ENCODE measurements at places on chromosomes 3 and 15.

GRCh38 chr3:66554178-66554577, 53.4 kb upstream of the LRIG1 start:
- DNase-seq = no peak

DNA sequence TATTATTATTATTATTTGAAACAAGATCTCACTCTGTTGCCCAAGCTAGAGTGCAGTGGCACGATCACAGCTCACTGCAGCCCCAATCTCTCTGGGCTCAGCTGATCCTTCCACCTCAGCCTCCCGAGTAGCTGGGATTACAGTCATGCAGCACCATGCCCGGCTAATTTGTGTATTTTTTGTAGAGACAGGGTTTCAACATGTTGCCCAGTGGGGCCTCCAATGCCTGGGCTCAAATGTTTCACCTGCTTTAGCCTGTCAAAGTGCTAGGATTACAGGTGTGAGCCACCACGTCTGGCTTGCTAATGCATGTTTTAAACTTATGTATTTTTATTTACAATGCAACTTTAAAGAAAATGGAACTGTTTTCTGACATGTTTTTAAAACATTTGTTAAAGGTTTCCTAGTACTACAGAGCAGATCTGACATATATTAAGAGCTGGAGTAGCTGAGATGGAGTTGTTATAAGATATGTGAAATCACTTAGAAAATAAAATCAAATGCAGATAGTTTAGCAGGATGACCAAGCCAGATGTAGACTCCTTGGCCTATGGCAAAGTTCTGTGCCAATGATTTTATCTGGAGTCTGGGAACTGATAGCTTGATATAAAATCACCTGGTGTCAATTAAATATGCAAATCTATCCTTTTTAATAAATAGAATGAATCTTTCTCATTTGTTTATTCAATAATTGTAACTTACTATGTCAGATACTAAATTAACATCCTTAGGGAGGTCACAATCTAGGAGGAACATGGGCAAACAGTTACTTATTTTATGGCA, 310.1 kb upstream of the NAALADL2 start:
- DNase-seq = no peak

DNA sequence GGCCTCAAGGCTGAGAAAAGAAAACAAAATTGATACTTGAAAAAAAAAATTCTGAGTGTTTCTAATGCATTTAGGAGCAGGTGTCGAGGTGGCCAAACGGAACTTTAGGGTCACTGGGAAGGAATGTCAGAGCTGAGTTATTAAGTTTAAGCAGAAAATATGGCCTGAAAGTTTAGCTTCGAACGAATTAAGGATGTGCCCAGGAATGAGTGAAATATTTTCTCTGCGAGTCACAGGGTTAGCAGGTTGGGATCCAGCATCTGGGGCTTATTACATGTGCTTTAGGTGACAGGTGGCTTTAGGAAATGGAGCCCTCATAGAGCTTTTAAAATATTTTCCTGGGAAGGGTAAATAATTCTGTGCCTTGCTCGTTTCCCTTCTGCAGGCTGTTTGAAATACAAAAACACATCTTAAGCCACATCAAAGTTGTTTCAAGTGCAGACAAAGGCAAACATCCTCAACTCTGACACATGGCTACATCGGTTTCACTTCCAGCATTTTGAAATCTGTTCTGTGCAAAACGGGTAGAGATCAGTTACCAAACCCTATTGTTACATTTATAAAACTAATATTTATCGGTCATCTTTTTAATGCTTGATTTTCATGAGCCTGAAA, 143.1 kb upstream of the ARRDC4 start:
- no peak for DNase-seq

DNA sequence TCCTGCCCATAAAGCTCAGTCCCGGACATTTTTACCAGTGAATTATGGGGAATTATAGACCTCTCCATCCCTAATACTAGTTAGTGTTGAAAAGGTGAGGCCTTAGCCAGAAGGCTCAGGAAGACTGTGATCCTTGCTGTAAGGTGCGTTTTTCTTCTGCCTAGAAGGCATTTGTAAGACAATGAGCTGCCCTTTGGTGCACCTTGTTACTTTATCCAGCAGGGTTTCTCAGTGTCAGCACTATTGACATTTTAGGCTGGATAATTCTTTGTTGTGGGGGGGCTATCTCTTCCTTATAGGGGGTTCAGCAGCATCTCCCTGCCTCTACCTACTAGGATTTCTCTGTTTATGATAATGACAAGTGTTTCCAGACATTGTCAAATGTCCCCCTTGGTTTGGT, 108.1 kb upstream of the ABHD17C start:
- peak; percentile 27 for DNase-seq

DNA sequence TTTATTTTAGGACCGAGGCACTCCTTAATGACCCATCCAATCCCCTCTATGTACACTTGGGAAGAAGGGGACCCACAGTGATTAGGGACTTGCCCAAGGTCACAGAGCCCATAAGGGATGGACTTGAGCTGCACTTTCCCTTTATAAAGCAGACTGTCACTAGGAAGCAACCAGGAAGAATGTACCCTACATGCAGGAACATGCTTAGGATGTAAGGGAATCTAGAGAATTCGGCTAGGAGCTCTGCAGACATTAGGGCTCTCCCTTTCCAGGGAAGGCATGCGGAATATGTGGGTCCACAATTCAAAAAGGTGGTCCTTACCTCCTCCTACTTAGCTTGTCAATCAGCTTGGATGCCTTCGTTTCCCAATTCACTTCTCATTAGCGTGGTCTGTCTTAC, 78.7 kb downstream of the TMEM266 start:
- no peak for DNase-seq

- no peak for DNase-seq
These were observed 13.8 kb downstream of the DENND4A start for GRCh38 chr15:65778269-65778668.

GRCh38 chr3:86147119-86147518, 843.8 kb downstream of the VGLL3 start:
- DNase-seq = peak; percentile 31

DNA sequence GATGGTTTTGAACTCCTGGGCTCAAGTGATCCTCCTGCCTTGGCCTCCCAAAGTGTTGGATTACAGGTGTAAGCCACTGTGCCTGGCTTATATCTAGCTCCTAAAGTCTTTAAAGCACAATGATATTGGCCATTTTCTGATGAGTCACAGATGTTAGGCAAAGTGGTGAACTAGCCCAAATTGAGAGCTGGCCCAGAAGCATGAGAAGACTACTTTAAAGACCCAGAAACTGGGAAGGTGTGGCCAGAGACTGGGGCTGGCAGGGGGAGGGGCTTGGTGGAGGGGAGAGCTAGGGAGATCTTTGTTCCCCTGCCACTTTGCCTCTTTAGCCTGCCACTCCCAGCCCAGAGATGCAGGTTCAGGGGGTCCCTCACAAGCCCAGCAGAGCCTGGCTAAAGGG, 21.6 kb downstream of the CHRNA3 start:
- DNase-seq = no peak

DNA sequence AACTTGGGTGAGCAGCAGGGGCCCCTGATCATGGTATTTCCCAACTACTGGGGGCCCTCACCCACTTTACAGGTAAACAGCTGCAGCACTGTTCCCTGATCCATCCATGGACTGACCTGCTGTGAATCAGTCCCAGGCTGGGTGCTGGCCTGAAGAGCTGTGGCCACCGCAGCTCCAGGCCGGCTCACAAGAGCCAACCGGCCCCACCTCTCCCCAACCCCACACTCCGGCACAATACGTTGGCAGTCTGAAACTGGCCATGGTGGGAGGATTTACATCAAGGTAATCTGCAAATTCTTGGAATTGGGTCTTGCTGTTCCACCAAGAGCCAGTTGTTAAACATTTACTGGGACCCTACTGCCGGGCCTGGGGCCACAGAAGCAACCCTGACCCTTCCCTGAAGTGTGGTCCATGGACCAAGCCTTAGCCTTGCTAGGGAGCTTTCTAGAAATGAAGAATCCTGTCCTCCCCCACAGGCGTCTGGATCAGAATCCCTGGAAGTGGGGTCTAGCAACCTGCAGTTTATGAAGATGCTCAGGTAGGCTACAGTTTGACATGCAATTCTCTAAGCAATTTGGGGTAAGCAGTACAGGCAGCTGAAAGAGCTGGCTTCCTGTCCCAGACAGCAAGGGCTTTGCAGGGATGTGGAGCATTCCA, 3.7 kb downstream of the SLC6A20 start:
- no peak for DNase-seq

- DNase-seq = no peak
These were observed 3.7 kb downstream of the RAF1 start for GRCh38 chr3:12660196-12660595.

DNA sequence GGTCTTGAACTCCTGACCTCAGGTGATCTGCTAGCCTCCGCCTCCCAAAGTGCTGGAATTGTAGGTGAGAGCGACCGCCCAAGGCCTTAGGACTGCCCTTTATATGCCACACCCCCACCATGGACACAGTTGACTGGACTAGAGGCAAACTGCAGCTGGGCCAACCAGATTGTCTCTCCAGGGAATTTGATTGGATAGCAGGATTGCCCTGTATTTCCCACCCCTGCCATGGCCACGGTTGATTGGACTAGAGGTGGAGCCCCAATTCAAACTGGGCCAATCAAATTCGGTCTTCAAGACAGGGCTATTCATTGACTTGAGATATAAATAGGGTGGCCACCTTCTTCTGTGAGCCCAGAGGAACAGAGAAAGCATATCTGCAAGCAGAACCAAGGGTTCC, 6.9 kb upstream of the CLPX start:
- peak; percentile 42 for DNase-seq

- no peak for DNase-seq
These were observed 124.4 kb downstream of the SHOX2 start for GRCh38 chr3:157981819-157982218.

Measured in H9 (cell line).